ENCODE measurements at places on chromosomes 7 and 10. TPM values are rescaled to one million over a fixed set of nuclear protein-coding genes. Genes with fewer than 3 reads are reported as not detected.

SYT15 gene
- polyA plus RNA-seq: 12.3 TPM

KLF14 gene
- polyA plus RNA-seq: 4.3 TPM

MYH16 gene
- 0.03 TPM for polyA plus RNA-seq

OGDH gene
- 90.8 TPM for polyA plus RNA-seq

PTF1A gene
- polyA plus RNA-seq: not detected

TMED4 gene
- 164 TPM for polyA plus RNA-seq

NKX1-2 gene
- polyA plus RNA-seq: not detected
